CD4-positive, alpha-beta T cell treated with Interleukin-4 for 4 hours (primary cell): ENCODE measurements at places on chromosomes 1 and 21.

DNA sequence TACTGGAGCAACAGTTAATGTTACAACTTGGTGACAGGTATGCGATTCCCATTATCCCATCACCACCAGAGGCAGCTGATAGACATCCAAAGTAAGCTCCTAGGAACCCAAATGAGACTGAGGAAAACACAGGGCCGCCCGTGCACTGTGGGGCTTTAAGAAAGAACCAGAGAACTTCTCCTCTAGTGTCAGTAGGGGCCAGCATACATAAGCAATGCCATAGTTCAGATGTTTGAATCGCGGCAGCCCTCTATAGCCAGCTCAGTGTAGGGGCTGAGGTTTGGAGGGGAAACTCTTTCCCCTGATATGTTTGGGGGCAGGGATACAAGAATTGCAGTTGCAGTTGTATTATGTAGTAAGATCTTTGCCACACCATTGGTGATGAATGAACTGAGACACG, 593.3 kb upstream of the NCAM2 start:
- DNase-seq = no peak

DNA sequence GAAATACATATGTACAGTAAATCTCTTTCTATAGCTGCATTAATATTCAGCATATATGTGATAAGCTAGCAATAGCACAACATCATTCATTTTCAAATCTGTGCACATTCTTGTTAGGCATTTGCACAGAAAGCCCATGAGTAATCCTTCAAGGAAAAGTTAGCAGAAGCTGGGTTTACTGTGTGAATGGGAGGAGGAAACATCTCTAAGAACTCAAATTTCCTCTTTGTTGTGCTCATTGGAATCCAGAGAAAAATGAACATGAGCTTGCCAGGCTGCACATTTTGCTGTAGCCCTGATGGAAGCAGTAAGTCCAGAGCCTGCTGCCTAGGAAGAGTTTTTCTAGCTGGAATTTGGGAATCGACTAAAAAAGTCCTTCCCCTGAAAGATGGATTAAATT, 214.2 kb upstream of the FOXD3 start:
- no peak for DNase-seq

- no peak for DNase-seq
Observed at GRCh38 chr1:41362357-41362721, 1.1 kb downstream of the FOXO6 start.

DNA sequence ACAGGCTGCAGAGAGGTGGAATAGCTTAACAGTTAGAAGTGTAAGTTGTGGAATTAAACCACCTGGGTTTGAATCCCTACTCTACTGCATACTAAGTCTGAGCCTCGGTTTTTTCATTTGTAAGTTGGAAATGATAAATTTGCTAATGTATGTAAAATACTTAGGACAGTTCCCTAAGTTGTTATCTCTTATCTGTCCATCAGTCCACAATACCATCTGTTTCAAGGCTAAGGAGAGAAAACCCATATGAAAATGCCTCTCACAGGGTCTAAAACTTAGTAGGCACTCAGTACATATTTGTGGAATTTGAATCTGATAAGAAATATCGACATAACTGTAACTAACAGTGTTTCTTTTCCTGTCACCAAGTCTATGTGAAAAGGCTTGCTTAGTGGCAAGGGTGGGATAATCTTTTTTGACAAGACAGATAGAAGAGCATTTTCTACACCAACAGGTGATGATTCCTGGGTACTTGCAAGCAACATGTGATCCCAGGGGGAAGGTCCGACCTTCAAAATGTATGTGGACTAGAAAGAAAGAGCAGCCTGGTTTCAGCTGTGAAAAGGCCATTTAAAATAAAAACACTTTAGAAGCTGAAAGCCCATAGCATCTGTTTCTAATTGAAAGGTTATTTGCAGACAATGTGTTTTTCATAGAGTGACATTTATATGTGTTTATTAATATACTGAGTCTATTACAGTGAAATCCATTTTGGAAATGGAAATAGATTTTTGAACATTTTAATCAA, 202.9 kb downstream of the HHAT start:
- no peak for DNase-seq

GRCh38 chr1:229121845-229122436, 149.0 kb upstream of the RAB4A start:
- no peak for DNase-seq

DNA sequence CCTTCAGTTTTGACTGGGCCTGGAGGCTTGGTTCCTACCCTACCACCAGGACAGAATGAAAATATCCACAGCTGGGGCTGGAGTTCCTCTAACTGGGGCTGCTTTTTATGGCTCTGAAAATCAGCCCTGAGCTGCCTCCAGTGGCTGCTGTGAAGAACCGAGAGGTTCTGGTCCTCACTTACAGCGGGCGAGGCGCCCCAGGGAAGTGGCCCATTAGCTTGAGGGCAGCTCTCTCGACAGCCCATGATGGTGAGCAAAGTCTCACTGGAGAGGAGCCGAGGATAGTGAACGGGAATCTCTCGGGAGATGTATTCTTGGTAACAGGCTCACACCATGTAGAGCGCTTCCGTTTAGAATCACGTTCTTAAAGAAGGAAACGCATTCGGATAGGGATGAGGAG, 459.7 kb downstream of the KIF26B start:
- DNase-seq = no peak

DNA sequence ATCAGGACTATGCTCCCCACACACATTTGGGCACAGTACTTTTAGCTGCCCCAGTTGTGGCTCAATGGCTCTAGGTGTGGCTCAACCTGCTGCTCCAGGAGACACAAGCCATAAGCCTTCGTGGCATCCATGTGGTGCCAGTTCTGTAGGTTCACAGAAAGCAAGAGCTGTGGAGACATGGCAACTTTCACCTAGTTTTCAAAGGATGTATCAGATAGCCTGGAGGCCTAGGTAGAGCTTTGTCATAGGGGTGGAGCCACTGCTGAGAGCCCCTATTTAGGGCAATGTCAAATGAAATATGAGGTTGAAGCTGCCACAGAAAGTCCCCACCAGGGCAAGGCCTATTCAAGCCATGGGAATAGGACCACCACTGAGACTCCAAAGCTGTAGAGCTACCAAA, 210.5 kb downstream of the LMO4 start:
- no peak for DNase-seq

DNA sequence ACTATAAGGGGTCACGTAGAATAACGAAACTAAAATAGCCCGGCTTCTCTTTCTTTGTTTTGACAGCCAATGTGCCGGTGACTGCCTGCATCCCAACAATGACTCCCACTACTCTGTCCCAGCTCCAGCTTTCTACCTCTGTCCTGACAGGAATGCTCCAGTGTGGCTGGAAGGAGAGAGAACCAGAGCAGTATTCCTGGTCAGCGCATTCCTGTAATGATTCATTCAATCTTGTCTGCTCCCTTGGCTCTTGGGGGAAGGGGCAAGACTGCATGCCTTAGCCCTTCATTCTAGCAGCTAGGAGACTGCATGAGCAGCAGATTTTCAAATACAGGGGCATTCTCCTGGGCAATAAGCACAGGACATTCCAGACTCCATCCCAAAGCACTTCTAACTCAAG, 132.1 kb upstream of the PRMT6 start:
- no peak for DNase-seq

DNA sequence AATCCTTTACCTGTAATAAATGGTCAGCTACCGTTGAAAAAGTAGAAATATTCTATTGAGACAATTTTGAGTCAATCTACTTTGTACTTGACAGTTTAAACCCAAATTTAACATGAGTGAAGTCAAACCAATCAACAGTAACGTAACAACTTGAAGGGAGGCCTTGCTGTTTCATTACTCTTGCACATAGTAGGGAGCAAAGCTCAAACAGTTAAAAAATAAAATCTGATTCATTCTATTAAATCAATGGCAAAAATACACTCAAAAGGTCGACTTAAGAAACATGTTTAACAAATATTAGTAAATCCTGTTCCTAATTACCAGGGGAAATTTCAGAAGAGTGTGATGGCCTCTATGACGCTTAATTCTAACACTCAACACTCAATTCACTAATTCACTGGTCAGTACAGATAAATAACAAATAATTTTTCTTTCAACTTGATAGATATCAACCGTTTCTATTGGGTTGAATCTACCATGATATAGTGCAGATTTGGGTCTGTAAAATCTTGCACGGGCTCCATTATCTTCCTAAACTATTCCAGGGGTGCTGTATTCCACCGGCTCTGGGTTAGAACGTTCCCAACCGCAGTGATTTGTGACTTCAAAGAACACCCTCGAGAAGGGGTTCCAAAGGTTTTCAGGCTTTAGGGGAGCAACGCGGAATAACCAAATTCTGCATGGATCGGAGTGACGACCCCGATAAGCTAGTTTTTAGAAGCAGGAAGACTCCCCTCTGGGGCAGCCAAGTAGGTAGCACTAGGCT, 1.4 kb downstream of the TARBP1 start:
- DNase-seq = no peak

DNA sequence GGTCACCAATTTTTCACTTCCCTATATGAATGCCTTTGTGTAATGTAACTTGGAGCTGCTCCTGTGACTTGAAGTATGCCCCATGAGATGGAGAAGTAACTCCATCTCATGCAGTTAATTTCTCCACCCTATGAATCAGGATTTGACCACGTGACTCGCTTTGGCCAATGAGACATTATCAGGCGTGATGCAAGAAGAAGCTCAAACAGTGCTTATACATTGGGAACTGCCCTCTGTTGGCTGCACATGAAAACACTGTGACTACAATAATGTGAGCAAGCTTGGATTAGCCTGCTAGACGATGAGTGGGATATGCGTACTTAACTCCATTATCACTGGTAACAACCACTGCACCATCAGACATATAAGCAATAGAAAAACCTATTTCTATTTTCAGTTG, 684.4 kb downstream of the PLA2G4A start:
- DNase-seq = no peak

DNA sequence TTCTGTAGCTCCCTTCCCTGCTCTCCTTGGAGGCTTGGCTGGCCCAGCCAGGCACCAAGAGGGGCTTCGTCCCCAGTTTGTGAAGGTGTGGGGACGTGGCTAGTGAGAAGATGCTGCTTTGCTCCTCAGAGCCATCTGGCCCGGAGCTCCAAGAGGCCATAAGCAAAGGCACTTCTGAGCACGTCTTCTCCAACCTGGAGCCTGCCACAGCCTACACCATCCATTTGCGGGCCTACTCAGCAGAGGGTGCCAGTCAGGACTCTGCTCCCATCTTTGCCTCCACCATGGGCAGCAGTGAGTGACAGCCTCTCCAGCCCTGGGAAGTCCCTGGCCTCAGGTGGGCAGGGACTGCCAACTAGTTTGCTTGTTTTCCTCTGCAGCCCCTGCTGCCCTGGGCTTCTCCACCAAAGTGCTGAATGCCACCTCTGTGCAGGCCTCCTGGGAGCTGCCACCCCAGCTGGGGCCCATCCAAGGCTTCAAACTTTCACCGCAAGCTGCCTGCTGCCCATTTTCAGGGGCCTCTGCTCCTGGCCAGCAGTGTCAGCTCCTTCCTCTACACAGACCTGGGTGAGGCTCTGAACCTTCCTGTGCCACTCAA, 25.9 kb downstream of the SLC27A3 start:
- no peak for DNase-seq

GRCh38 chr1:94617134-94617805, 75.7 kb upstream of the F3 start:
- DNase-seq = no peak

DNA sequence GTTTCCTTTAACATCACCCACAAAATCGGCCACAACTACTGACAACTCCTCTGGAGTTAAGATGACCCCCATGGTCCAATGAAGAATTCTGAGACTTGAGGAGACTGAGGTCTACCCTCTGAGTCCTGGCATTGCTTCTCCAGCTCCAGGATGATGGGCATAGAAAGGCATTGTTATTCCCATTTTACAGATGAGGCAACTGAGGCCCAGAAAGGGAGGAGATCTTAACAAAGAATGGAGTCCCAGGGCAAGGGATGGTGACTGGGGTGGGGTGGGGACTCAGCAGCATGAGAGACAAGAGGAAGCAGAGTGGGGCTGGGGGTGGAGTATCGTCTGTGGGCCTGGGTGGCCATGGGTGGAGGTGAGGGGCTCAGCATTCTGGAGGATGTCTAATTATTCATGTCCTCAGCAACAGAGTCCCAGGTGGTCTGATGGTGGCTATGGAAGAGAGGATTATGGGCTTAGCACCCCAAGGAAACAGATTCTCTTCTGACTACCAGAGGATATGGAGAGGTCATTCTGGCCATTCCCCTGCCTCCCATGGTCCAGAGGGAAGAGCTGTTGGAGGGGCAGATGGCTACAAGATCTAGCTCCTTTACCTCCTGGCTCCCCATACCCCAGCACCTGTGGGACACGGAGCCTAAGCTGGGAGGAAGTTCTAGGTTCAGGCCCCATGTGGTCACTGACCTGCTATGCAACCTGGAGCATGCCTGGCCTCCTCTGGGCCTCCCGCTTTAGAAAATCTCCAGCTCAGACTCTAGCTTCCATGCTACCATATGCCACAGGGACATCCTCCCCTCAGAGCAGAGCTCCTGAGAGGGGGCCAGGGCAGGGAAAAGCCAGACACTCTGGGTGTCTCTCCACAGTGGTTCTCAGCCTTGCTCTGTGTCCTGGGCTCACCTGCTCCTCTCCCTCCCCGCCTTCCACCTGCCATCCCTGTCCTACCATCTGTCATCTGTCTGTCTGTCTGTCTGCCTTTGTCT, 37.4 kb upstream of the DMBX1 start:
- no peak for DNase-seq

DNA sequence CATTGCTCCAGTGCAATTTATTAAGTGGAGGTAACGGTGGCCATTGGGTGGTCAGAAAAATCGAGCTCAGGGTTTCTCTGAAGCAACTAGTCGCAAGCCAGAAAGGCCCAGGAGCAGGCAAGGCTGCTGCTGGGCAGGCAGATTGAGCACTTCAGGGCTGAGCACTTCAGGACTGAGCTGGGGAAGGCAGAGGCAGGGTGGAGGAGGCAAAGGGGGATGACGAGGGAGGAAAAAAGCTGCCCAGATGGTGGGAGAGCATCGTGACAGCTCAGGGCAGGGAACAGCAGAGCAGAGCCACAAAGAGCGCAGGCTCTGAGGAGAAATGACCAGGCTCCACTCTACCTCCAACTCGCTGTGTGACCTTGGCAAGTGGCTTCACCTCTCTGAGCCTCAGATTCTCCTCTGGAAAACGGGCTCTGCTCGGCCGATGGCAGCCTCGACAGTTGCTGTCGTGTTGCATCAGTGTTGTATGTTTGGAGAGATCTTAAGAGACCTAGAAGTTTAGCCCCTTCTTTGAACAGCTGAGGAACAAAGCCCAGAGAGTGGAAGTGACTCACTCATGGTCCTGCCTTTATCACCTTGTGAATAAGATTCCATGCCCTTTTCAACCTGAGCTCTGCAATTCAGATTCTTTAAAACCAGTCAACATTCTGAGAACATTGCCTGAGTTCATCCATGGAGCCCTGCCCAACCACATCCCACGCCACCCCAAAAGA, 141.4 kb downstream of the SYF2 start:
- DNase-seq = no peak
